Thoracic aorta endothelial cell (primary cell): ENCODE measurements at places on chromosomes 2 and 18. TPM values are rescaled to one million over a fixed set of nuclear protein-coding genes. Genes with fewer than 3 reads are reported as not detected.

Gene SCN9A
- 1.1 and 2.1 TPM in 2 replicates for total RNA-seq

Gene SLC4A3
- 0.13 and 0.22 TPM in 2 replicates for total RNA-seq

Gene TOGARAM2
- under 0.01 and 0.13 TPM in 2 replicates for total RNA-seq

Gene RFTN2
- total RNA-seq, result 6.3 and 6.5 TPM in 2 replicates

Gene LIMS3
- total RNA-seq, result 3.8 and 5.3 TPM in 2 replicates

Gene CHRNG
- not detected in 2 replicates for total RNA-seq

Gene NR4A2
- total RNA-seq, result 0.13 and 0.22 TPM in 2 replicates

Gene NETO1
- not detected in 2 replicates for total RNA-seq

Gene SULT1C4
- total RNA-seq, result 4.7 and 8.0 TPM in 2 replicates

Gene TWIST2
- total RNA-seq, result 2.6 and 4.5 TPM in 2 replicates

Gene CCDC85A
- total RNA-seq, result 10.6 and 15.4 TPM in 2 replicates

Gene CIB4
- total RNA-seq, result not detected in 2 replicates

Gene POTEE
- 0.07 and 0.40 TPM in 2 replicates for total RNA-seq

Gene RAB31
- 35.8 and 37.9 TPM in 2 replicates for total RNA-seq

Gene EVA1A
- 50.0 and 53.2 TPM in 2 replicates for total RNA-seq

Gene CABYR
- 4.1 and 5.5 TPM in 2 replicates for total RNA-seq

Gene AOX1
- total RNA-seq, result 6.9 and 8.6 TPM in 2 replicates

Gene TMEM150A
- 7.5 and 8.6 TPM in 2 replicates for total RNA-seq

Gene ARHGAP15
- not detected in 2 replicates for total RNA-seq

Gene HAAO
- 0.29 TPM in 1 of 2 replicates, not detected in the other for total RNA-seq

Gene MRO
- not detected in 2 replicates for total RNA-seq

Gene MBD5
- total RNA-seq, result 35.1 and 36.8 TPM in 2 replicates

Gene ATP5MC3
- 169 and 214 TPM in 2 replicates for total RNA-seq

Gene TMEM247
- total RNA-seq, result not detected in 2 replicates

Gene TNFRSF11A
- total RNA-seq, result 3.6 and 5.5 TPM in 2 replicates

Gene ABHD1
- 0.13 TPM in 1 of 2 replicates, not detected in the other for total RNA-seq

Gene POU3F3
- not detected in 2 replicates for total RNA-seq

Gene ARL5A
- 128 and 135 TPM in 2 replicates for total RNA-seq

Gene CAPN14
- under 0.01 and 0.14 TPM in 2 replicates for total RNA-seq

Gene CABLES1
- 19.0 and 34.2 TPM in 2 replicates for total RNA-seq

Gene SERPINB11
- total RNA-seq, result not detected in 2 replicates

Gene PIKFYVE
- total RNA-seq, result 45.6 and 52.9 TPM in 2 replicates

Gene NDC80
- 45.7 and 61.7 TPM in 2 replicates for total RNA-seq

Gene ATIC
- total RNA-seq, result 28.2 TPM in 2 replicates

Gene LTBP1
- total RNA-seq, result 9.5 and 72.7 TPM in 2 replicates

Gene LCT
- under 0.01 TPM in 2 replicates for total RNA-seq

Gene OTOS
- not detected in 2 replicates for total RNA-seq

Gene GDF7
- total RNA-seq, result 2.5 and 9.5 TPM in 2 replicates

Gene IGFBP5
- total RNA-seq, result 0.40 and 1.0 TPM in 2 replicates

Gene ESCO1
- 18.8 and 19.0 TPM in 2 replicates for total RNA-seq

Gene PDE1A
- 0.07 and 0.27 TPM in 2 replicates for total RNA-seq

Gene HOXD13
- total RNA-seq, result not detected in 2 replicates

Gene BMP10
- not detected in 2 replicates for total RNA-seq

Gene IL37
- total RNA-seq, result not detected in 2 replicates

Gene CD8B
- not detected in 2 replicates for total RNA-seq

Gene INHA
- not detected in 2 replicates for total RNA-seq

Gene FAP
- total RNA-seq, result 0.53 and 5.9 TPM in 2 replicates

Gene FBXO36
- 1.6 TPM in 2 replicates for total RNA-seq

Gene ZSWIM2
- total RNA-seq, result not detected in 2 replicates
